ENCODE measurements at places on chromosomes 13 and 19.
A peak's percentile ranks its signal among the peaks of the same experiment; 100 is the strongest.

- DNase-seq = peak; percentile 36
Observed at GRCh38 chr13:49220036-49220855, at the start of gene MLNR. TSS of gene MLNR (plus strand) at chr13:49220338. CDS start at chr13:49220338, 0 bp downstream.

DNA sequence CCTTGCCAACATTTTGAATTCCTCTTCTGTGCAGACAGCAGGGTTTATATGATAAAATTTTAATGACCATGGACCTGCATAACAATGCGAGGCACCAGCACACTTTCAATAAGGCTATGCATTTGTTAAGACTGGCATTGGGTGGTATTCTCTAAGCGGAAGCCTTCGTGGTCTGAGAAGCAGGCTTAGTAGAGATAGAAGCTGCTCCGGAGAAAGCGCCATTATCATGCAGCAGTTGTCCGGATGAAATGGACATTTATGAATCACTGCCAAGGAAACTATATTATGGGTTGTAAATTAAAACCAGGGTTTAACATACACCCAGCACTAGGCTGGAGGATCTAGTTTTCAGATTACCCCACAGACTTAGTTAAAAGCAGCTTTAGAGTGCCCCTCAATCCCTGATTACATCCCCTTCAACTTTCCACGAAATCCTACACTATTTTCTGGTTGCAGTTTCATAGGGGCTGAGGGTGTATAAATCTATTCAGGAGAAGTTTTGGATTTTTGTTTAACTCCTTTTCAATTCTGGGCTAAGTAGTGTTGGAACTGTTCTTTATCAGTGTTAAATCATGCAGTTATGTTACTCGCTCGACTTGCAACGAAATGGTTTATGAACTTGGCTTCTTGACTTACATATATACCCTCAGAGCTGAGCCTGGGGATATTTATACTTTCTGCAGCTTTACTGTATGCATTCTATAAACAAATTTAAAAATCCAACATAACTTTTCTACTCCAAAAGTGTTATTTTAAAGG lies 193.3 kb downstream of the PCDH9 start:
- DNase-seq = no peak

- no peak for DNase-seq
Observed at GRCh38 chr13:51541037-51541436, 43.2 kb upstream of the WDFY2 start.

GRCh38 chr13:101025519-101025918 lies 350.9 kb upstream of the TMTC4 start:
- DNase-seq = no peak

DNA sequence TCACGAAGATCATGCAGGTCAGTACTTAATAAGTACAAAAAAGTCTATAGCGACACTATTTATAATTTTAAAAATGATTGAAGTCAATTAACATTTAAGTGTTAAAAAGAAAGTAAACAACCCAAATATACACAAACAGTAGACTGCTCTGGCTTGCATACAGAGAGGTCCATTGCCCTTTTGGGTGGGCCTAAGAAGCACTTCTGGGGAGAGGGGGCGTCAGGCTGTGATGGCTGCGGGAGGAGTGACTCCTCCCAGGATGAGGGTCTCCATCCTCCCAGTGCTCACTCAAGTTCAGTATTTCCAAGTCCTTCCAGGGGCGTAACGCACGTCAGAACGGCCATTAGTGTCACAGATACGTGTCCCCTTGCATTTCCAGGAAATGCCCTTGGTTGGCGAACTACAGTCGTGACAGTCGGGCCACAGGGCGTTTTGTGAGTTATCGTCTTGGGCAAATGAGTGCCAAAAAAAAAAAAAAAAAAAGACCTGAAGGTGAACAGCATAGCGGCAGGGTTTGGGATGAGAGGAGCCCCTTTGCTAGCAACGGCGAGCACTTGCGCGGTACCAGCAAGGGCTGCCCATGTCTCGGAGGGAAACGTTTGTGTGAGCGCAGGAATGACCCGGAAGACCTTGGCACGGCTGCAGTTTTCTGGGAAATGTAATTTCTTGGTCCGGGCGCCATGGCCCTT lies at the start of gene SCGB2B2:
SCGB2B2 (minus strand) TSS at position 463 of the 689 bp plus-strand sequence. CDS start 82,596 bp downstream, outside the sequence.
- no peak for DNase-seq

DNA sequence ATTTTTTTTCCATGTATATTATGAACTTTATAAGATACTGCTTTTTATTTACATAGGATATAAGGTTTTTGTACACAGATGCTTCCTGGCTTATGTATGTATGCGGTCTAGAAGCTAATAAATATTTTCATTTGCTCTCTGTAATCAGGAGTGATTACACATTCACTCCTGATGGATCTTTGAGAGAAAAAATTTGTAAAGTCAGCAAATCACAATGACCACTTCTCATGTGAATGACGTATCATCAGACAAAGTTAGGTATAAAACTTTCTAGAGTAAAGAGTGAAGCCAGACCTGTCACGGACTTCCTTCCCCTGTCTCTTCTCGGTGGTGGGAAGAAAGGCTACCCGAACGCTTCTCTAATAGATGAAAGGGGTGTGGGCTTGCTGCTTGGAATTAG lies 31.1 kb downstream of the DPY19L3 start:
- DNase-seq = no peak

DNA sequence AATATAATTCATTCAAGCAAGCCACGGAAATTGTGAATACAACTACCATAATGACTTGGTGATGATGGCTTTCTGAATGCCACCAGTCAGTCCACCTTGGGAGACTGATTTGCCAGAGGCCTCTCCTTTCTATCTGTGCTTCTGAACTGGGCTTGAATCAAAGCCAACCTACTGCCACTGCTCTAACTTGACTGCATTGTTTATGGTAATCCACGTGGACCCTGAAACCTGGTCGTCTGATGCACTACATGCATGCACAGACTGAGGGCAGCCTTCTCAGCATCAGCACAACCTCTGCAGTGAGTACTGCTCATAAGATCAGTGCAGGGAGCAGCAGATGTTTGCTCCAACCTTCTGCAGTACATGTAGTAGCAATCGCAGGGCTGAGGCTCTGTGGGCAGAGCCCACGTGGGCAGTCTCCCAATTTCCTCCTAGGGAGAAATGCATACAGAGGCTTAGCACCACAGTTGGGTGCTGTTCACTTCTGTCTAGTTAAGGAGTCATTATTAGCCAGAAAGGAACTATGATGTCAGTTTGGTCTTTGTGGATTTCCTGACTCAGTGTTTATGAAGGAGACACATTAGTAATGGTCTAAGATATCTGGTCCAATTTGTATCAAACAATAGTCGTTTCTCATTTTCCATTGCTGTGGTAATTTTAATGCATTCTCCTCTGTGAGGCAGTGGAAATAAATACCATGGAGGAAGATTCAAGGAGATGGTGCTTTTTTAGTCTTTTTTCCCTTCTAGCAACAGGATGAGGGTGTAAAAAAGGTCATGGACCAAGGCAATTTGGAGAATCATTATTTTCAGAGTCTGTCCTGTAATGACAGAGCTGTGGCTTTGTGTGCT lies 82.5 kb downstream of the AKAP11 start:
- DNase-seq = peak; percentile 64

DNA sequence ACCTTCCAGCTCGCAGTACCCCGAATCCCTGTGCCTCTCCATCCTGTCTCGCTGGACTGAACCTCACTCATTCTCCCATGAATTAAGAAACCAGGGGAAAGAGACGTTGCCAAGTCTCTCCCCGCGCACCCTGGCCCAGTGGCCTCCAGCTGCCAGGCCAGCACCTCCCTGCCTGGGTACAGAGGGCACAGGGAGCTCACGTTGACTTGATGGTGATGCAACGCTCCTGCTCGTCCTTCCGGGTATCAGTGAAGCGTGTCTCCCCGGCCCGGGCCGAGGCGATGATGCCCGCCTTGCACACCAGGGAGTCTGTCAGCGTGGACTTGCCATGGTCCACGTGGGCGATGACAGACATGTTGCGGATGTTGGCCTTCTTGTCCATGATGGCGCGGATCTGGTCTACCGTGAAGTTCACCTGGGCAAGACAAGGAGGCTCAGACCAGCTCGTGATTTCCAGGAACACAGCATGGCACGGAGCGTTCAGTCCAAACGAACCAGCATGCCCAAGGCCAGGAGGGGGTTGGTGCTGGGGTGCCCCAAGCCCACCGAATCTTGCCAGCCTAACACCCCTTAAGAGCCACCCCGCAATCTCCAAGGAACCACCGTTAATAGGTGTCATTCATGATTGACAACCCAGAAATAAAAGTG lies 1.2 kb downstream of the EEF2 start:
- DNase-seq = peak; percentile 57

- DNase-seq = no peak
Observed at GRCh38 chr13:103810026-103810425, 743.8 kb upstream of the SLC10A2 start.

DNA sequence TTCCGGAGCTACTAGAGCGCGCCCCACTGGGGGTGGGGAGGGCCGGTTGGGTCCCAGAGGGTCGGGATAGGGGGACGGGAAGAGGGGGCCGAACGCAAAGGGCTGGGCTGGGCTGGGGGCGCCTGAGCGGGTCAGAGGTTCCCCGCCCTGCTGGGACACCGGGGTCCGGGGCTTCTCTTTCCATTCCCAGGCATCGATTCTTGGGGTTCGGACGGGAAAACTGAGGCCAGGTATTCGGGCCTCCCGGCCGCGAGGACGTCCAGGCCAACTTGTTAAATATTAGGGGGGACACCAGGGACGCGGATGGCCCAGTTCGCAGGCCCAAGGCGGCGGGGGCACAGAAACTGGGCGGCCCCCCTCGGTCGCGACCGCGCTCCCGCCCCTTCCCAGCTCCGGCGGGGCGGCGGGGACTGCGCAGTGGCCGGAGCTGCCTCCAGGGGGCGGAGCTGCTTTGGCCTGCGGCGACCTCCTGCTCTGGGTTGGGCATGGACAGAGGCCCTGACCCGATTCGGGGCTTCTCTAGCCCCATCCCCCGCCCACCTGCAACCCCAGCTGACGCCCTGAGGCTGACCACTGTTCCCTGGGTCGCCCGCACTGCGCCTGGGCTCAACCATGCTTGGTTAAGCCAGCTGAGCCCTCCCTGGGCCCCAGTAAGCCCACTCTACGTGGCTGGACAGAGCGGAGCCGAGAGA lies 1.2 kb upstream of the KLF16 start:
- peak; percentile 67 for DNase-seq

GRCh38 chr19:18878058-18878797 lies 17.7 kb downstream of the CERS1 start:
- DNase-seq = no peak

- no peak for DNase-seq
Observed at GRCh38 chr13:35808846-35809245, 322.3 kb downstream of the DCLK1 start.

GRCh38 chr19:39430675-39431593 lies 4.8 kb downstream of the RPS16 start:
- DNase-seq = peak; percentile 86

- DNase-seq = no peak
Observed at GRCh38 chr13:21567714-21568113, 36.3 kb downstream of the MICU2 start.

DNA sequence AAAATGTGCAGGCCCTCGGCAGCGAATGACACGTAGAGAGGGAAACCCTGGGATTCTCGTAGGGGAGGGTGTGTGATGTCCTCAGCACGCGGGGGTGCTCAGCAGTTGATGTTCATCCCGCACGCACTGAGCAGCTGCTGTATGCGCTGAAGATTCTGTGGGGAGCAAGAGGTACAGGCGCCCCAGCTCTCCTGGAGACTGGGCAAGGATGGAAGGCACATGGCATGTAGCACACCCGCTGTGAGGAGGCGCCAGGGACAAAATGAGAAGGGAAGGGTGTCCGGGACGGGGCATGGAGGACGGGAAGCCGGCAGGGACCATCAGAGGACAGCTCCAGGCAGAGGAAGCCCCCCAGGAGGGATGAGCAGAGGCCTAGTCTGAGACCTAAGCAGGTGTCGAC lies 15.4 kb downstream of the ATP11A start:
- no peak for DNase-seq

- DNase-seq = no peak
Observed at GRCh38 chr19:56837492-56838023, 3.0 kb downstream of the PEG3 start.

- DNase-seq = no peak
Observed at GRCh38 chr13:44627441-44627840, 51.3 kb upstream of the TSC22D1 start.

- no peak for DNase-seq
Observed at GRCh38 chr13:42864952-42865767, 83.8 kb downstream of the FAM216B start.

GRCh38 chr19:46621191-46622117 lies 3.4 kb downstream of the PTGIR start:
- DNase-seq = no peak

GRCh38 chr19:44795398-44795987 lies 13.4 kb upstream of the BCAM start:
- DNase-seq = no peak

GRCh38 chr19:19849056-19849455 lies 16.6 kb upstream of the ZNF253 start:
- no peak for DNase-seq

GRCh38 chr19:1817553-1818179 lies 5.6 kb upstream of the ATP8B3 start:
- DNase-seq = no peak

- no peak for DNase-seq
Observed at GRCh38 chr13:99289271-99289670, 17.9 kb downstream of the GPR183 start.

- DNase-seq = no peak
Observed at GRCh38 chr13:20408181-20408580, 117.5 kb downstream of the CRYL1 start.

DNA sequence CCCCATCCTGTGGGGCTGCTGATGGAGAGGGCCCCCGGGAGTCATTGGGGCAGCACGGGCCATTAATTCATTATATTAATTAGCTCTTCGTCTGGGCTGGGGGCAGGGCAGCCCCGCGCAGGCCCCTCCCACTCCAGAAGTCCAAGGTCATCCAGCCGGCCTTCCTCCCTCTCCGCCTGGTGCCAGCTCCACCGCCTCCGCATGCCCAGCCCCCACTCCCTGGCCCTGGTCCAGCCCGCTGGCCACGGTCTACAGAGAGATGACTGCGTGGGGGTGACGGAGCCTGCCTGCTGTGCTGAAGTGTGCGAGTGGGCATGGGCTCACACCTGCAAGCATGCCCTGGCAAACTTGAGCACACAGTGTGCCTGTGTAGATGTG lies 8.8 kb downstream of the IGLON5 start:
- DNase-seq = no peak

DNA sequence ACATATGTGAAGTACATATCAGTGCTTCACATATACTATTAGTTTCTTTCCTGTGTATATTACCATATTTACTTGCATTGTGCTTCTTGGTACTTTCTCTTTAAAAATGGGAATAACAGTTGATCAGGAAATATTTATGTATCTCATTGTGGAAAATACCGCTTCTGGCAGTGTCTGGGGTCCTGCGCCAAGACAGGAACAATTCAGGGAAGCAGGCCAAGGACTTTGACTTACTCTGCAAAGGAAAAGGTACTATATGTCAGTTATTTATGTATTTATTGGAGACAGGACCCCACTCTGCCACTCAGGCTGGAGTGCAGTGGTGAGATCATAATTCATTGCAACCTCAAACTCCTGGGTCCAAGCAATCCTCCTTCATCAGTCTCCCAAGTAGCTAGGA lies 57.7 kb upstream of the NBEA start:
- no peak for DNase-seq

GRCh38 chr13:49424011-49424560 lies 19.8 kb downstream of the CAB39L start:
- no peak for DNase-seq

Data from activated CD4-positive, alpha-beta memory T cell treated with anti-CD3 and anti-CD28 coated beads, Interleukin-2, amount 10 ng/mL, durations not matched to agents 7 days and 5 days (primary cell).